Fibroblast of upper back skin (primary cell): ENCODE measurements at places on chromosomes 12 and 14.
A peak's percentile ranks its signal among the peaks of the same experiment; 100 is the strongest.

GRCh38 chr12:106369624-106370346 is 12.2 kb downstream of the POLR3B start:
- peak; percentile 82 for DNase-seq

DNA sequence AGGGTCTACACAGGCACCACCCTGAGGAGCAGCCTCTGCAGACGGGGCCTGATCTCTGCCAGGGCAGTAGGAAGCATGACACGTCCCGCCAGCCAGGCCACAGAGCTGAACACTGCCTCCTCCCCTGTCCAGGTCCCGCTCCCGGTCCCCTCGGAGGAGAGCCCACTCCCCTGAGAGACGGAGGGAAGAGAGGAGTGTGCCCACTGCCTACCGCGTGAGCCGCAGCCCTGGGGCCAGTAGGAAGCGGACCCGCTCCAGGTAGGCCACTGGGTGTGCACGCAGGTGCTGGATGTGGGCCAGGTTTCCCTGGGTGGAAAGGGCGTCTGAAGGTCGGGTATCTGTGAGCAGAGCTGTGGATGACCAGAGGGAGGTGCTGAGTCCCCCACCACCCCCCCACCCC is 41.9 kb upstream of the MMP17 start:
- no peak for DNase-seq

DNA sequence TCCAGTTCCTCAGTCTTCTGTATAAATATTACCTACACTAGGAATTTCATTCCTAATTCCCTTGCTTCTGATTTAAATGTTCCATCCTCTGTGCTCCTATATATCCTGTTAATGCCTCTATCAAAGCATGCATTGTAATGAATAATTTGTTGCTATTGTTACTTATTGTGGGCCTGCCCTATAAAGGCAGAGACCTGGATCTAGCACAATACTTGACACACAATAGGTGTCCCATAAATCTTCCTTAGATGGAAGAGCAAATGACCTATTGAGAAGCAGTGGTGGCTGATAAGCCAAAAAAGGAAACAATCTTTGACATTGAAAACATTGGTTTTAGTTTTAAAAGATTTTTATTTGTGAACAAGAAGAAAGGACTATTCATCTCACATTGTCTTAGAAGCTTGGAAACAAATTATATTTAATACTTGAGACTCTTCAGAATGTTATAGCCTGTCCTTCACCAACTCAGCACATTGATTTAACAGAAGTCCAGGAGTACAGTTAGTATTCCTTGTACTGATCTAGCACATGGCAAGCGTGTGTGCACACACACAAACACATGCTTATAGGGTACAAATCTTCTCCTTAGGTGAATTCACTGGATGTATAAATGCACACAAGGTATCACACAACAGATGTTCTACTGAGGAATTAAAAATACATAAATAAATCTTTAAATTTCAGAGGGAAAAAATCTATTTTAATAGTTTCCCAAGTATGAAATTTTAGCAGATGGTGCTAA is 135.9 kb downstream of the DUSP6 start:
- DNase-seq = no peak

- no peak for DNase-seq
Measured at GRCh38 chr14:24236689-24237462, 4.1 kb downstream of the GMPR2 start.

DNA sequence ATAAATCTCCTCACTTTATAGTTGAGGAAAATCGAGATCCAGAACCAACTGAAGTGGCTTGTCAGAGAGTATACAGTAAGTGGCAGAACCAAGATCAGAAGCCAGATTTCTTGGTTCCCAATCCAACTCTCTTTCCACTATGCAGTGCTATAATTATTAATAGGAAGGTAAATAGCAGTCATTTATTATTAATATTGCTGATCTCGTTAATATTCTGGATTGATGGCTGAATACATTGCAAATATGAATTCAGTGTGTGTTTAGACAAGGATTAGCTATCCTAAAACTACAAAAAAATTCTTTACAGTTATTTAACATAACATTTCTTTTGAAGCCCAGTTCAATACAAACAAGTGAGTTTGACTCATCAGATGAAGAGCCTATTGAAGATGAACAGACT is 2.8 kb downstream of the CDKN3 start:
- DNase-seq = no peak

- DNase-seq = peak; percentile 19
Measured at GRCh38 chr12:115979351-115979750, 298.1 kb downstream of the MED13L start.

DNA sequence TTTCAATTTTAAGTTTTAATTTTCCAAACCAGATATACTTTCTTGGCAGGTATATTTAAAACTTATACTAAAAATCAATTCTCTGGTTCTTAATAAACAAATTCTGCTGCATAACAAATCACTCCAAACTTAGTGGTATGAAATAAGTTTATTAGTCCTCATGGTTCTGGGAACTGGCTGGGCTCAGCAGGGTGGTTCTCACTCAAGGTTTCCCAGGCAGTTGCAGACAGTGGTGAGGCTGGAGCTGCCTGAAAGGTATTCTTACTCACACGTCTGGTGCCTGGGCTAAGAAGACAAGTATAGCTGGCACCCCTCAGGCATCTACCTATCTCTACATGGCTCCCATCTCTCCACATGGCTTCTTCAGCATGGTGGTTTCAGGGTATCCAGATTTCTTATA is 308.2 kb upstream of the CCDC196 start:
- DNase-seq = no peak

- DNase-seq = no peak
Measured at GRCh38 chr14:81565441-81566290, 32.0 kb upstream of the SEL1L start.

DNA sequence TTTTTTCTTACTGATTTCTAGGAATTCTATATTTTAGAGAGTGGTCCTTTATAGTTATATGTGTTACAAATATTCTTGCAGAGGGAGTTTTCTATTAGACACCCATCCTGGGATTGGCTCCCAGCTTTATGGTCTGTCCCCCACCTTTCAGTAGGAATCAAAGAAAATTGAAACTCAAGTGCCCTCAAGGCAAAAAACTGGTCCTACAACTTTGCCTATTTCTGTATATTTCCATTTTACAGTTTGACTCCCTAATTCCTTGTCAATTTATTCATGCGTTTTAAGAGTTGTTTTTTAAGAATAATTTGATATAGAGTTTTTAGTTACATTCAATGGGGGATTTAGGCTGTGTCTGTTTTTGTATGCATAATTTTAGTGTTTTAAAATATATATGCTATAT is 208.9 kb downstream of the SYNE2 start:
- DNase-seq = no peak

DNA sequence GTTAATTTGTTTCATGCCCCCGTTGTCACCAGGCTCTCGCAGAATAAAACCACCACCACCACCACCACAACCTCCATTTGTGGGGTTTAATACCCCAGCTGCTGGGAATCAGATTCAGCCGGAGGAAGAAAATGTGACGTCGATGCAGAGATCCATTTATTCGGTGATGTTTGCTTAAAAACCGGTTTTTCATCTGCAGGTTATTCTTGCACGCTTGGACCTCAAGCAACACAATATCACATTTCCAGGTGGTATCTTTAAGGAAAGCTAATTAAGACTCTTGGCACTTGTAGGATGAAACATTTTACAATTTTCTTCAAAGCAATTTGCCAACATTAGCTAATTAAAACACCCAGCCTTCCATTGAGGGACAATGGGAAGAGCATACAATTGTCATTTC is 39.8 kb downstream of the SPRING1 start:
- DNase-seq = no peak

DNA sequence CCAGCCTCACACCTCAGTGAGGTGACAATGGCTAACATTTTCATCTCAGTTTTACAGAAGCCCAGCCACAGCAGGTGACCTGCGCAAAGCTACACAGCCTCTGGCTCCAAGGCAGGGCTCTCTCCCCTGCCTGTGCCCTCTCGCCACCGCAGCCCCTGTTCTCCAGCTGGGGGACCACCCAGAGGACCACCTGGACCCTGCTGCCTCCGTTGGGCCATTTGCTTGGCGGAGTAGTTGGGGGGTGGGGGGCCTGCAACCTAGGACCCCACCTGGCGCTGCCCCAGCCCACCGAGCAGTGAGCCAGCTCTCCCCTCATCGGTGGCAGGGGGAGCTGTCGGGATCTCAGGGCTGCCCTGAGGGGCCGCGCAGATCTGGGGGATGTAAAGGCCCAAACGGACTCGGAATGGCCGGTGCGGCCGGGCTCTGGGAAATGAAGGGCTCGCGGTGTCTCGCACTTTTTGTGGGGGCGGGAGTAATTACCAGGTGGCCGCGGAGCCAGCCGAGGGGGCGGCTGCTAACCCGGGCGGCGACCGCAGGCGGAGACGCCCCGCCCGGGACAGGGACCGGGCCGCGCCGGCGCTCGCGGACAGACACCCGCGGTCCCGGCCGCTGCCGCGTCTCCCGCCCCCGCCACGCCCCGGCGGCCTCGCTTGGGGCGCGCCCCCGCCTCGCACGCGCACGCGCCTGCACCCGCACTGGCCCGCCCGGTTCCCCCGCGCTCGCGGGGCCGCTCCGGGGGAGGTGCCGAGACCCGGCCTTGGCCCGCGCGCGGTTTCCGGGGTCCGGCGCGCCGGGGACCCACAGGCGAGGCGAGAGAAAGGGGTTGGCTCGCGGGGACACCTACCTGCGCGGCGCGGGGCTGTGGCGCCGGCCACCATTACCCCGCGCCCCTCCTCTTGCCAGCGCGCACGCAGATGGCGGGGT is 8.6 kb upstream of the GPR68 start:
- DNase-seq = no peak

GRCh38 chr14:63096186-63096585 is 50.9 kb upstream of the KCNH5 start:
- DNase-seq = no peak

- DNase-seq = no peak
Measured at GRCh38 chr12:80456513-80456912, 12.5 kb downstream of the PTPRQ start.

DNA sequence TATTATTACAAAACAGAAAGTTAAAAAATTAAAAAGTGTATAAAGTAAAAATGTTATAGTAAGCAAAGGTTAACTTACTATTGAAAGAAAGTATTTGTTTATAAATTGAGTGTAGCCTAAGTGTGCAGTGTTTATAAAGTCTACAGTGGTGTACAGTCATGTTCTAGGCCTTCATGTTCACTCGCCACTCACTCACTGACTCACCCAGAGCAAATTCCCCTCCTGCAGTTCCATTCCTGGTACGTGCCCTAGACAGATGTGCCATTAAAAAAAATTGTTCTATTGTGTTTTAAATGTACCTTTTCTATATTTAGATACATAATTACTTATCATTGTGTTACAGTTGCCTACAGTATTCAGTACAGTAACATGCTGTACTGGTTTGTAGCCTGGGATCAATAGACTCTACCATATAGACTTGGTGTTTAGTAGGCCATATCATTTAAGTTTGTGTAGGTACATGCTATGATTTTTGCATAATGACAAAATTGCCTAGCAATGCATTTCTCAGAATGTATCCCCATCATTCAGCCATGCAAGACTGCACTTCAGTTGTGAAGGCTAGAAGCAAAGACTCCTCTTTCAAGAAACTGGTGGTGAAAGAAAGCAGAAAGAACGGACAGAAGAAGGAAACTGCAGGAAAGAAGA is 100.6 kb downstream of the DACT1 start:
- peak; percentile 92 for DNase-seq

- no peak for DNase-seq
Measured at GRCh38 chr14:38311655-38312054, 55.8 kb upstream of the CLEC14A start.

GRCh38 chr14:54881235-54881760 is 21.3 kb downstream of the GCH1 start:
- DNase-seq = peak; percentile 54

DNA sequence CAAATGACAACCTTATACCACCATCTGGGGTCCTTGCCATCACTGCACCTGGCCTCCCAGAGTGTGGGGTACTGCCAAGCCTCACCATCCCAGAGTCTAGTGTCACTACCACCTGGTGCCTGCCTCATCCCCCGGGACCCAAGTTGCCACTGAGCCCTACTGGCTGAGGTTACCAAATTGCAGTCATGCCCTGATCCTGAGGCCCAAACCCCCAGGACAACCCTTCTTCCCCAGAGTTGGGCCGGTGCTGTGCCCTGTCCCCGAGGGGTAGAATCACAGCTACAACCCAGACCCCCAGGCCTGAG is 8.4 kb upstream of the SFSWAP start:
- DNase-seq = no peak

DNA sequence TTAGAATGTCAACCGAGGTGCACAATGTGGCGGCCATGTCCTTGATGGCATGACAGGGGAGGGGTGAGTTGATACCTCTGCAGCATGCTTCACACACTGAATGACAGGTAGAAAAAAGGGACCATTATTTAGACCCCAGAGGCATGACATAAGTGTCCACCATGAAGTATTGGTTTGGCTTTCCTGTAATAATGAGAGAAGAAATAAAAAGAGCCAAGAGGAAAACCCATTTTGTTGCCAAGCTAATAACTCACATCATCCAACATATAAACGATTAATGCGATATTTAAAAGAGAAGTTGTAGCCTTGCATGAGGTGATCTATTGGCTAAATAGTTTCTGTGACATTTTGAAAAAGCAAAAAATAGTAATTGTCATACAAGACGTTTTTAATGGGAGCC is 343.4 kb downstream of the LRIG3 start:
- DNase-seq = no peak

DNA sequence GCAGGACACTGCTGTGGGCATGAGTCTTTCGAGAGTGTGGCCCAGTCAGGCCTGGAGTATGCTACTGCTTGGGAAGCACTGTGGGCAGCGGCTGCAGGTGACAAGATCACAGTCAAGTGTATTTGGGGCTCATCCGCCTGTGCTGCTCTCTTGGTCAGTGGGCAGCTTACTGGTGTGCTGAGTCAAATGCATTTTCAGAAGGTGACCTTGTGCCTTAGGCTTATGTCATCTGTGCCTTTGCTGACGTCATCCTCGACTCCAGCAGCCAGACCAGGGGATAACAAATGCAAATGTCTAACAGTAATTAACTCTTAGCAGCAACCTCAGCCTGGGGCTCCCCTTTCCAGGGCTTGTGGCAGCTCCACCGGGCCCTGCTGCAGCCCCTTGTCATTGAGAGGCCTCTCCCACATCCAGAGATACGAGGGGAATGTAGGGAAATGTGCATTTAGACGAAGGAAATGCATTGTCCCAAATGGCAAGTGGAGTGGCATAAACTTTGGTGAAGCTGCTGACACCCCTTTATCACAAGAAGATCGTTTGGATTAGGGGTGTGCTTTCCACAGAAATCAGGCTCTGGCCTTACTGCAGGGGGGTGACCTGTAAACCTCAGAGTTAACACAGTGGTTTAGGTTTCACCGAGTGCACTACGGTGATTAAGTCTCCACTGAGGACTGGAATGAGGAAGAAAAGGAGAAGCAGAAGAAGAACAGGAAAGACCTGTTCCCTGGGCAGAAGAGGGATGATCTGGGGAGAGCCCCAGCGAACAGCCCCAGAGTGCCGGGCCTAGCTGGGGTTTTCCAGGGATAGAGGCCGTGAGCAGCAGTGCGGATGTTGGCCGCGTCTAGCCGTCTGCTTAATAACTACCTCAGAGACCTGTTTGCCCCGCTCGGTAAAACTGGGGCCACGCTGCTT is 39.7 kb downstream of the PSMA6 start:
- DNase-seq = no peak
